ENCODE measurements at places on chromosomes 2 and 18. TPM values are rescaled to one million over a fixed set of nuclear protein-coding genes. Genes with fewer than 3 reads are reported as not detected.

DNA sequence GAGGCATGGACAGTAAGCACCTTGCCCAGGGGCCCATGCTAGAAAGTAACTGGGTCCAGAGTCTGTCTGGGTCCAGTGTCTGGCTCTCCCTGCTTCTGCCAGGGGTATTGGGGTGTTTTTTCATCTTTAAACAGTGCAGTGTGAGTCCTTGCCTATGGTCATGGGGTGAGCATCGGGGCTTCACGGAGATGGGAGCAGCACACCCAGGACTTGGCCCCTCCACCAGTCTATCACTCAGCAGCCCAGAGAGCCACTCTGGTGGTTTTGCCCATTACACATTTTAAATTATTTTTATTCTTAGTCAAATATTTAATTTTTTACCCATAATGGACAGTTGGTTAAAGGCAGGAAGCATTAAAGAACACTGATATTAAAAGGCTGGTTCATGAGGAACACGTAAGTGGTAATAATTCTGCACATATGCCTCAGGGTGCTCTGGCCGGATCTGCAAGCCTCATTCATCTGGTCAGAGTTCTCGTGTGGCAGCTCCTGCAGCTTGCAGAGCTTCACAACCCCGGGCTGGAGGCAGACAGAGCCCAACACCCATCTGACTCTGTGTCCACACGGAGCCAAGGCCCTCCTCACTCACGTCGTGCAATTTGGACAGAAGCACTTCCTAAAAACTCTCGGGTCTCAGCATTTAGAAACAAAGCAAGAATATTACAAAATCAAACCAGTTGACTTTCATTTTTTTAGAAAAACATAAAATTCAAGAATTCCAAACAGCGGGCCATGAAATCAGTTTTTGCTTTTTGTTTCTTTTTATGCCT is 204.1 kb downstream of the CTIF start:
- DNase-seq: no peak

DNA sequence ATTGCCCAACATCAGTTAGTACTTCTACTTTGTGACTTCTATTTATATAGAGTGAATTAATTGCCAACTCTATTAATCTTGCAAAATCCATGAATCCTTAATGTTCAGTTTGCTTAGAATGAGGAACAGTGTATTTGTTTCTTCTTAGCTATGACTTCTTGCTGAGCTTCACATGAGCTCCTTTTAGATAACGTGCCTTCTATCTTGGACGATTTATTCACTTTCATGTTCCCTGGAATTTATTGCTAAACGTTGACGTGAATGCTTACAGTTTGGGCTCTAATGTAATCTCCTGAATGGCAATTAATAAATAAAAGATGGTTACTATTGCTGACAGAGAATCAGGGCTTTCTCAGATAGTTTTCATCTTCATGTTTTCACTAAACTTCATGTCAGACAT is 384.5 kb upstream of the NRP2 start:
- no peak for DNase-seq

The RESP18 gene
- total RNA-seq: not detected

DNA sequence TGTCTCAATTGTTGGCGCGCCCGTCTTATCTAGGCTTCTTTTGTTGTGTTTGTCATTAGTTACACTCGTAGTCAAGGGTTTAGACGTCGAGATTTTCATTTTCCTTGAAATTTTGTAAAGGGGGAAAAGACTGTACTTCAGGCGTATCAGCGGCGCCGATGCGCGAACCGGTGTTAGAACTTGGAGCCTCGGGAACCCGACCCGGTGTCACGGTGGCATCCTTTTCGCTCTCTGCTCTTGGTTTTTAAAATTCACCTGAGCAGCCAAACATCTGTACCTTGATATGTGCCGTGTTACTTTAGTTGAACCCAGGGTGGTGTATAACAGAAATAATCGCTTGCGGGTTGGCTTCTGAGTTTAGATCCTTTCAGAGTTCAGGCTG is 643 bp downstream of the RMC1 start:
- peak; percentile 57 for DNase-seq

GRCh38 chr18:11724781-11725180 is 35.7 kb downstream of the GNAL start:
- DNase-seq: no peak

- DNase-seq: no peak
These were observed 77.5 kb upstream of the PROKR1 start for GRCh38 chr2:68565858-68566257.

- peak; percentile 51 for DNase-seq
These were observed 370 bp downstream of the KLHL29 start for GRCh38 chr2:23385351-23385747.

- DNase-seq: no peak
These were observed 133.7 kb downstream of the ALPK2 start for GRCh38 chr18:58495207-58495606.

The KCNIP3 gene
- total RNA-seq: not detected

The DHX57 gene
- 36.9 TPM for total RNA-seq
